ENCODE measurements at places on chromosomes 2 and 18.
A peak's percentile ranks its signal among the peaks of the same experiment; 100 is the strongest.

- peak; percentile 45 for DNase-seq
Measured at GRCh38 chr2:85769236-85769982, 15.6 kb downstream of the ATOH8 start.

DNA sequence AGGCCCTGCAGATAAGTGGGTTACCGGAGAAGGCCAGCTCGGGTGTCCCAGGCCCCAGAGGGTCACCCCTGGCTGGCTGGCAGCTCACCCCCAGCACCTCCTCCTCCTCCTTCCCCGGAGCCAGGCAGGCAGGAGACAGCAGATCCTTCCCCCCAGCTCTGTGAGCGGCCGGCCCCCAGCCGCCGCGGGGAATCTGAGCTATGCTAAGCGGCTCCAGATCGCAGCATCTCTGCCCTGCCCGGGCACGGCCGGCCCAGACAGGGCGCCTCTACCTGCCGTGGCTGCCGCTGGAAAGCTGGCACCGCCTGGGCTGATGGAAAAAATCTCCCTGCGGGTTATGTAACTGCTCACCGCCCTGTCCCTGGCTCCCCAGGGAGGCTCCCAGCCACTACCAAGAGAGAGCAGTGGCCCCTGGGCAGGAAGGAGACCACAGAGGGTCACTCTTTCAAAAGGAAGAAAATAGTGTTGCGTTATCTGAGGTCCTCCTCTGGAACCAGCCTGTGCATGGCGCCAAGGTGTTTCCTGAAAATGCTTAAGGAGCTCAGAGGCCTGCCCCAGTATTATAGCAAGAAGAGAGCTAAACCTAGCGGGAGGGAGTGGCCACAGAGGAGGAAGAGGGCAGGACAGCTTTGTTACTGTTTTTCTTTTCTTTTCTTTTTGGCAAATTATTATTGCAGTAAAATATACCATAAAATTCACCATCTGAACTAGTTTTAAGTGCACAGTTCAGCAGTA lies 179.0 kb downstream of the SMAD7 start:
- no peak for DNase-seq

- DNase-seq = no peak
Measured at GRCh38 chr2:105843476-105844374, 99.0 kb downstream of the NCK2 start.

GRCh38 chr18:51739044-51739666 lies 541.7 kb upstream of the MEX3C start:
- no peak for DNase-seq

GRCh38 chr2:154437104-154437503 lies 261.4 kb upstream of the KCNJ3 start:
- DNase-seq = no peak

- peak; percentile 91 for DNase-seq
Measured at GRCh38 chr2:96148410-96149217, 3.4 kb upstream of the DUSP2 start.

DNA sequence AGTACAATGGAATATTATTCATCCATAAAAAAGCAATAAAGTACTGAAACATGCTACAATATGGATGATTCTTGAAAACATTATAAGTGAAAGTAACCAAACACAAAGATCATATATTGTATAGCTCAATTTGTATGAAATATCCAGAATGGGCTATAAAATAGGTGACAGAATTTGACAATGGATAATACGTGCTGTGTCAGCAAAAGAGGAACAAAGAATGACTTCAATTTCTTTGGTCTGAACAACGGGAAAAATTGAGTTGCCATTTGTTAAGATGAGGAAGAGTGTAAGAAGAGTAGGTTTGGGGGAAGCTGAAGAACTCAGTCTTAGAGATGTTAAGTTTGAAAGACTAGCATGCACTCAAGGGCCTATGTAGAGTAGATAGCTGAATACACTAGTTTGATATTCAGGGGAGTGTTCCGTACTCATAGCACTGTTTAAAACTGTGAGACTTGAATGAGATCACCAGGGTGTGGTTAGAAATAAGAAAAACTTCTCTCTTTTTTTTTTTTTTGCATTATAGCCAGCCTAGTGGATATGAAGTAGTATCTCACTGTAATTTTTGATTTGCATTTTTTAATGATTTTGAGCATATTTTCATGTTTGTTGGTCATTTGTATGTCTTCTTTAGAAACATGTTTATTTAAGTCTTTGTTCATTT lies 213.6 kb downstream of the NR4A2 start:
- DNase-seq = no peak

- no peak for DNase-seq
Measured at GRCh38 chr2:77604953-77605929, 83.1 kb upstream of the LRRTM4 start.

- peak; percentile 78 for DNase-seq
Measured at GRCh38 chr2:102514061-102514785, 41.2 kb downstream of the SLC9A4 start.

- no peak for DNase-seq
Measured at GRCh38 chr2:83006961-83007360, 1452.1 kb downstream of the SUCLG1 start.

DNA sequence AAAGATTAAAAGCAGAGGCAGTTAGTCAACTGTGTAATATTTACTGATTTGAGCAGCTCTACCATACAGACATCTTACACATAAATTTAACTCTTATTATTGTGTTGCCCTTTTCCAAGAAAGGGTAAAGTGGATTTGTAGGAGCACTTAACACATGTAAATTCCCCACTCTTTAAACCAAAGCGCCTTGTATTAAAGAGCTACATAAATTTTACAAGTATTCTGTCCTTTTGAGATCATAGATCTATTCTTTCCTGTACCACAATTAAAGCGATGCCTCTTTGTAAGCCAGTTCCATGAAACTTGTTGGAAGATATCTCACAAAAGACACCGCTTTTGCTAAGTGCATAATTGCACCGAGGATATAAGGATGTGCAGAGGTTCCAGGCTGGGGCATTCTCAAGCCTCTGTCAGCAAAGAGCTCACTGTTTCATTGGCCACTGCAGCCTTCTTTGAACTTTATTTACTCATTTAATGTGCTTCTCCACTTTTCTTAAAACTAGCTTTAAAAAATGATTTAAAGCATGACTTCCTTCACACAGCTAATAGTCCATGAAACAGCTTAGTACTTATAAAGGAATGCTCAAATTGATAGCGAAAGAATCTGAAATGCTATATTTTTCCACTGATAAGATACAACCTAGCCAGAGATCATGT lies 520.0 kb upstream of the TCF4 start:
- DNase-seq = no peak

GRCh38 chr2:141522702-141523101 lies 608.1 kb downstream of the LRP1B start:
- DNase-seq = no peak

DNA sequence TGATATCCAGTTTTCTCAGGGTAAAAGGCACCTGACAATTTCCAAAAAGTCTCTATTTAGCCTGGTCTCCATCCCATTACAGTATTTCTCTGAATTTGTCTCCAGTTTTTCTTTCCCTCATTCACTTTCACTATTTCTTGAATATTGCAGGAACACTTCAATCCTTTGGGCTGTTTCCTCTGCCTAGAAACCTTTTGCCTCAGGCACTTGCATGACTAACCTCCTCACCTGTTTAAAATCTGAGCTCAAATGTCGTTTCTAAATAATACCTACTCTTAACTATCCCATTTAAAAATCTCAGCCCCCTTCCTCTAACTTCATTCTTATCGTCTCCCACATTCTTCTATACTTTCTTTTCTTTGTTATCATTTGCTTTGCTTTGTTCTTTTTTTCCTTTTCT lies 9.0 kb downstream of the SCN2A start:
- DNase-seq = no peak

- no peak for DNase-seq
Measured at GRCh38 chr2:86297382-86298147, 39.9 kb downstream of the REEP1 start.

DNA sequence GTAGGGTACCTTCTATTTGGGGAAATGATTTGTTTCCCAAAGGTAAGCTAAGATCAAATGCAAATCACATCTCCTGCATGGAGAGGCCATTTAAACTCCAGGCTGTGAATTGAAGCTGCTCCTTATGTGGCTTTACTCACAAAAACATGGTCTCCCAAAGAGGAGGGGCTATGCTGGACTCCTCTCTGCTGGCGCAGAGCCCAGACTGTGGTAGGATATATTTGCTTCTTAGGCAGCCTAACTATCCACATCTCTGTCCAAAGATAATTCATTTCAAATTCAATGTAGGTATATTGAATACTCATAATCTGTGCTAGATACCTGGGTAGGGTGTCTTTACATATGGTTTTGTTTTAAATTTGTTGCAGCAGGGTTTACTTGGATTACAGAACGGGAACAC lies 358.5 kb downstream of the ALK start:
- DNase-seq = no peak

DNA sequence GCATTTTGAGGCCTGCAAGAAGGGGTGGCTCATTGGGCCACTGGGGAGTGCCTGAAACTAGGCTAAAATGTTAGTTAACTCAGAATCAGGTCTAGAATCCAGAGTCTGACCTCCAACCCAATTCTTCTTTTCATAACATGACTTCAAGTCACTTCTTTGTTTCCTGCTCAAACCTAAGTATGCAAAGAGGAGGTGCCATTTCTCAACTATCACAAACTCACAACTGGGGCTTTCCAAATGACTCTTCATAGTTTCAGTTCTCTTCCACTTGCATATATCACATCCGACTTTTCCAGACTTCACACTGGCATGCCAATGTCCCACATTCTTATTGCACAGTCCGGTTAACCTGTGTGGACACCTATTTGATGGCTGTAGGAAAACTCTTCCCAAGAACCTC lies 211.6 kb downstream of the TCF4 start:
- DNase-seq = no peak

GRCh38 chr18:13982126-13982525 lies 66.8 kb upstream of the MC2R start:
- no peak for DNase-seq

DNA sequence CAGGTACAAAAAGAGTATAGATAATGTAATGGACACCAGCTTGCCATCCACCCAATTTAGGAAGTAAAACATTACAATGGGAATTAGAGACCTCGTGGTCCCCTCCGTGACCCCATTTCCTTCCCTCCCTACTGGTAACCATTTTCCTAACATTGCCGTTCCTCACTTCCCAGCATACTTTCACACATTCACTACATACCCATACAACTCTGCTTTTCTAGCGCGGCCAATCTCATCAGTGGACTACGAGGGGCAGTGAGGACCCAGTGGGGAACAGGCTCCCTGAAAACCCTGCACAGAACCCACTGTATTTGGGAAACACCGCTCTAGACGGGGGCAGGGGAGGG lies 1.1 kb downstream of the ENOSF1 start:
- DNase-seq = no peak

DNA sequence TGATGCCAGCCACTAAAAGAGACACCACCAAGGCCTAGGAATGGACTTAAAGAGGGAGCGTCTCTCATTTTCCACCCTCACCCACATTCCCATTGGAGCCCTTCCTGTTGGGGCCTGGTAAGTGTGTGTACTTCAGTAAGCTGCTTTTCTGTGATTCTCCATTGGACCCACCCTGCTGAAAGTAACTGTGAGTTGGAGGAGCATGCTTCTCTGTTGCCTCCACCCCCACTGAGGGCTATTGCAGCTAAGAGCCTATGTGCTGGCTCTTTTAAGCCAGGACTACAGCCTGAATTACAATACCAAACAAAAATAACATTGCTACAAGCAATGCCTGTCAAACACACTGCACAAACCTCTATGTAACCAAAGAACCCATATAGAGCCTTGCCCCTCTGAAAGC lies 81.1 kb downstream of the TRABD2A start:
- DNase-seq = no peak

- DNase-seq = peak; percentile 68
Measured at GRCh38 chr2:112794131-112794733, 9.9 kb upstream of the IL1A start.

DNA sequence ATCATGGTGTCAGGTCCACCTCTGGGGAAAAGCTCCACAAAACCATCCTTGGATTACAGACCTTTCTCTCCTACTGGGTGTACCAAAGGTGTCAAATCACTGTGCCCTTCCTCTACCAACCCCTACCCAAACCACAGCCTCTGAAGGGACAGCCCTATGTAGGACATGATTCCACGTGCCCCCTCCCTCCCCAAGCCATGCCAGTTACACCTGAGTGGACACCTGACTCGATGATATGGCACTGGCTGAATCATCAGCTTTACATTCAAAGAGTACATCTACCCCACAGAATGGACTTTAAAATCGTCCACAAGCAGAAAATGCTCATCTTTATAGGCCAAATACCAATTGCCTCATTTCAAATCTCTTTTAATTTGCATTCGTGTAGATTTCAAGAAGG lies 26.0 kb downstream of the TRABD2A start:
- DNase-seq = no peak

DNA sequence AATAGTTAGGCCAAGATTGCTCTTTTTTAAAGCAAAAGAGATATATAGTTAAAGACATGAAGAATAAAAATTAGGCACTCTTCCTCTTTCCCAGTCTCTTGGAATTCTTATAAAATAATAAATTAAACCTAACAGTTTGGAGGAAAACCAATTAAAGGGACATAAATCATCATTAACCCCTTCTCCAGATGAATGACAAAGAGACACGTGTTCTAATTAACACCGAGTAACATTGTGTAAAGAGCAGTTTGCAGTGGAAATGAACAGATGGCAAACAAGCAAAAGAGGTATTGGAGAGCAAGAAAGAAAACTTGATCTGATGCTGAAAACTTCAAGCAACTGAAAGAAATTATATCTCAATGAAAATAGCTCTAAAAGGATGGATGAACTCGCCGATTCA lies 48.4 kb downstream of the BCL2 start:
- DNase-seq = no peak

GRCh38 chr2:214533541-214533940 lies 122.7 kb downstream of the VWC2L start:
- DNase-seq = peak; percentile 8

- no peak for DNase-seq
Measured at GRCh38 chr18:48228301-48228715, 180.9 kb downstream of the ZBTB7C start.
